ENCODE measurements at places on chromosomes 16 and 17.

DNA sequence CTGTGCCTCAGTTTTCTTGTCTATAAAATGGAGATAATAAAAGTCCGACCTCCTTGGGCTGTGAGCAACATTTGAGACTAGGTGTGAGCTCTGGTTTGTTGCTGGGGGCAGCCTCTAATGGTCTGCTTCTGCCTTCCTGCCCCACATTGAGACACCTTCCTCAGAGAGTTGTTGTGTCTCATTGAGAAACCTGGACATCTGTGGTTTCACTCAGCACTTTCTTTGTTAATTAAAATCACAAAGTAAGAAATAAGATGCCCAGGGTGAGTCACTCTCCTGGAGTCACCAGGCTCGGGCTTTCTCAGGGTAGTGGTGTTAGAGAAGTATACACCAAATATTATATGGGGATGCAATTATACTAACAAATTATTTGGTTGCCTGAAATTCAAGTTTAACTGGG, 389.2 kb upstream of the SALL1 start:
- peak; percentile 29 for DNase-seq
- no peaks in the 10 kb centered on the region for H3K36me3 ChIP-seq
- no peaks in the 10 kb centered on the region for H3K27me3 ChIP-seq

- no peaks in the 10 kb centered on the region for H3K4me1 ChIP-seq
- H3K36me3 ChIP-seq = no peaks in the 10 kb centered on the region
- no peak within 1 kb of the TSS for H3K4me3 ChIP-seq
- peaks cover 8% of the 10 kb centered on the region for H3K27me3 ChIP-seq
Measured at GRCh38 chr17:41308918-41309359, at the start of gene KRTAP16-1. KRTAP16-1 (minus strand) TSS chr17:41309309; CDS start chr17:41309253, 56 bp downstream.

GRCh38 chr16:30775392-30776188, 11.4 kb downstream of the ZNF629 start:
- peak; percentile 76 for DNase-seq
- H3K27me3 ChIP-seq = no peaks in the 10 kb centered on the region
- H3K4me1 ChIP-seq = peaks cover 13% of the 10 kb centered on the region
- H3K4me3 ChIP-seq = peak overlapping the region; percentile 68

DNA sequence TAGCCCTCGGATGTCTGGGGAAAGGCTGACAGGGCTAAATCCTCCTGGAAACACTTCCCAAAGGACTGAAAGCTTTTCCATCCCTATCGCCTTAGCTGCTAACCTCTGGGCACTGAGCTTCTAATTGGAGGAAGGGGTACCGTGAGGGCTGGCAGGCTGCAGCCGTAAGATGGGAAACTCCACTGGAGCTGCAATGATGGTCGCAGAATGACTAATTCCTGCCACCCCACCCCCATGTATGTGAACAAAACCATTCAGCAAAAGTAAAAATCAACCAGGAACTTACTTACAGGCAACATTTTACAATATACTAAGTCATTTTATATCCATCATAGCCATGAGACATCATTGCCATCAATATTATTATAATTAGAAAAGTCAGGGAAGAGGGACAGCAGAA, 133.3 kb downstream of the ABCC12 start:
- no peak overlapping the region for H3K27ac ChIP-seq
- H3K36me3 ChIP-seq = no peaks in the 10 kb centered on the region
- H3K4me1 ChIP-seq = no peaks in the 10 kb centered on the region
- peaks cover 14% of the 10 kb centered on the region for H3K27me3 ChIP-seq
- no peak overlapping the region for H3K4me3 ChIP-seq

GRCh38 chr17:64016974-64017373, 3.5 kb downstream of the ICAM2 start:
- no peaks in the 10 kb centered on the region for H3K36me3 ChIP-seq
- H3K27ac ChIP-seq = no peak overlapping the region
- no peak for DNase-seq
- H3K4me3 ChIP-seq = no peak overlapping the region
- no peaks in the 10 kb centered on the region for H3K4me1 ChIP-seq

GRCh38 chr17:6164996-6165395, 94.8 kb downstream of the WSCD1 start:
- no peaks in the 10 kb centered on the region for H3K4me1 ChIP-seq
- H3K36me3 ChIP-seq = no peaks in the 10 kb centered on the region
- no peak for DNase-seq
- H3K27me3 ChIP-seq = no peaks in the 10 kb centered on the region
- no peak overlapping the region for H3K27ac ChIP-seq

GRCh38 chr16:85326113-85326793, 214.0 kb upstream of the CIBAR2 start:
- peaks cover 20% of the 10 kb centered on the region for H3K4me1 ChIP-seq
- no peaks in the 10 kb centered on the region for H3K27me3 ChIP-seq
- no peaks in the 10 kb centered on the region for H3K36me3 ChIP-seq
- peak; percentile 38 for DNase-seq

DNA sequence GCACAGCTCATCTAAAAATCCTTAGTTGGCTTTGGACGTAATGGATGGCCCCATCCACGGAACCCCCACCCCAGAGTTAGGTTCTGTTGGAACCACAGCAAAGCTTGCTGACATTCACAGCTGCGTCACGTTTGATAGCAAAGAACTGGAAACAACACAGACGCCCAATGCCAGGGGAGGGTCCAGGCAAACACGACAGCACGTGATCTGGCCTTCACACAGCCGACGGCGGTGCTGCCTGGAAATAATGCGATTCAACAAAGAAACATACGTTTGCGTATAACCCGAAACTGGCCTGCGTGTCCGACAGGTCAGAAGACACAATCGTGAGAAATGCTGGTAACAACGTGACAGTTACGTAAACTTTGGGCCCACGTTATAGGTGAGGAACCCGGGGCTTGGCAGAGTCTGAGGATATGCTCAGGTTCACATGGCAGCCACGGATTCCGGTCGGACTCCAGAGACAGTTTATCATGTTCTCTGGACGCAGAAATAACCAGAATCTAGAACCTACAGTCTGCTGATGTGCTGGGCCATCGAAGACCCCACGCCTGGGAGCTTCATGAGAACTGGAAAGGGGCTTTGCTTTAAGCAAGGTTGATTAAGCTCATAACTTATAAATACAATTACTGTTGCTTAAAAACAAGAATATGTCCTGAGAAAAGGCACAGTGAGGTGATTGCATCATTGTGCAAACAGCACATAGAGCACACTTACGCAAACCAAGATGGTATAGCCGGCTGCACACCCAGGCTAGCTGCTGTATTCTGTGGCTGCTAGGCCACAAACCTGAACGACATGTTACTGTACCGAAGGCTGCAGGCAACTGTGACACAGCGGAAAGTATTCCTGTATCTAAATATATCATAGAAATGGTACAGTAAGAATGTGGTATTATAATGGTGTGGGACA, 70.4 kb downstream of the RPH3AL start:
- peaks cover 20% of the 10 kb centered on the region for H3K27me3 ChIP-seq
- no peaks in the 10 kb centered on the region for H3K36me3 ChIP-seq
- H3K4me1 ChIP-seq = no peaks in the 10 kb centered on the region
- no peak for DNase-seq

All from IMR-90 (cell line).